ENCODE measurements at places on chromosomes 6 and 20.

- DNase-seq: no peak
Observed at GRCh38 chr6:98839781-98840361, 5.5 kb downstream of the POU3F2 start.

- DNase-seq: no peak
Observed at GRCh38 chr20:35302421-35303335, 10.5 kb upstream of the FAM83C start.

- DNase-seq: no peak
Observed at GRCh38 chr20:5357946-5358345, 41.2 kb upstream of the PROKR2 start.

GRCh38 chr6:42118162-42119001 is 24.0 kb downstream of the C6orf132 start:
- DNase-seq: no peak

DNA sequence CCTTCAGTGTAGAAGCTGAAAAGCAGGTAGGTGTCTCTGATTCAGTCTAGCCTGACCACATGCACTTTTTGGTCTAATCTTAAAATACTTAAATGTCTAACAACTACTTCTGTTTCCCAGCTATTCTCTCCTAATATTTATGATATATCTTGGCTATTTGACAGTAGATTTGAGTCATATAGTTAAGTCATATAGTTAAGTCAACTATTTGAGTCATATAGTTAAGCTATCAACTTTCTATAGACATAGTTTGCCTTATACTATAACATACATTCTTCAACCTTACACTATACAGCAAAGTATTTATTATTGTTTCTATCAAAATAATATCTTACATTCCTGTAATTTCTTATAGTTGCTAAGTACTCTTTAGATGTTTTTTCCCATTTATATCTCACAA is 110.9 kb downstream of the GMDS start:
- DNase-seq: no peak

DNA sequence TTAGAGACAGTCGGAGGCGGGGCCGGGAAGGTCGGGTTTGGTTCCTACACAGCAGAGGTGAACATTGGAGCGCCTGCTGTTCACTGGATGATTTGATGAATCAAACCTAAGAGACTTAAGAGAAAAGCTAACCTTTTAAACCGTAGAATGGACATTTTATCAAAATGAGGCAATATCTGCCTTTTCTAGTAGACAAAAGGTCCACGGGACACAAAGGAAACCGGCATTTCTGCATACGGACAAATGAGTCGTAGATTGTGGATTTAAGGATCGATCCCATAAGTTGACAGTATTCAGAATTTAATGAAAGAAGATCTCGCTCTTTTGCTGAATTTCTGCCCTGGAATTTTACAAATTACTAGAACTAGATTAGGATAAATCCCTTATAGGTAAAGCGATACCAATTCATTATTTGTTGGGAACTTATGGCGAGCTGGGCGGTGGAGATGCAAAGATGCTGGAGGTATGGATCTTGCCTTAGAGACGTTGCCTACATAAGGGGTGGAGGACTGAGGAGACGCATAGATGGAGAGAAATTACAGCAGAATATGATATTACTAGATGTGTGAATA is 400 bp downstream of the PAK1IP1 start:
- no peak for DNase-seq

- DNase-seq: no peak
Observed at GRCh38 chr20:20657092-20657491, 55.4 kb downstream of the RALGAPA2 start.

GRCh38 chr20:20711413-20711812 is 1.0 kb downstream of the RALGAPA2 start:
- DNase-seq: no peak

Data from urinary bladder (tissue), 4 donors.